ENCODE measurements at places on chromosomes 1 and 21.

DNA sequence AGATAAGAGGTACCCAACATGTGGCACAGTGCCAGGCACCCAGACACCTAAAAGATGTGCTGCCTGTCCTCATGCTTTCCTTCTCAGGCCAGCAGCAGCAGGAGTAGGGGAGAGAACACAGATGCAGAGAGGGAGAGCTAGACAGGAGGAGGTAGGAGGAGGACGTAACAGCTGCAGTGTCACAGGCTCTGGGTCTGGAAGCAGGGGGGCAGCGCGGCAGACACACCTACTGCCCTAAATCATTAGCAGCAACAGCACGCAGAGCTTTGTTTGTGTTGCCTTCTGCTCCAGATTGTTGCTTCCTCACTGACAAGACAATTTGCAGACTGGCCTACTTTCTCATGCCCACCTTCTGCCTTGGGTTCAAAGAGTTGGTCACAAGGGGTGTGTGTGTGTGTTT lies 196.7 kb upstream of the DAB1 start:
- DNase-seq, result no peak

DNA sequence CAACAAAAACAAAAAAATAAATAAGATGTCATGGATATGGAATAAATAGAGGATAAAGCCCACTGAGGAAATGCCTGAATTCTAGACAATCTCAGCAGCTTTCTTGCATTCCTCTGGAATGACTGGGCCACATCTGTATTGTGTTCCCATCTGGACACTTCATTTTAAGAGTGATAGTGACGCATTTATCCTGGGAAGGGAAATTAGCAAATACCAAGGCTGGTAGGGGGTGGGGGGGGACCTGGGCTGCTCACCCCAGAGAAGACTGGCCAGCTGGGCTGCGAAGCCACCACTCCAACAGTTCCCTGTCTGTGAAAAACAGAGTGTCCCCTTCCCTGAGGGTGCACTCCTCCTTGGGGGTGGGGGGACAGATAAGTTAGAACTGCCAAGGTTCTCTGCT lies 106.3 kb downstream of the HIVEP3 start:
- DNase-seq, result no peak

DNA sequence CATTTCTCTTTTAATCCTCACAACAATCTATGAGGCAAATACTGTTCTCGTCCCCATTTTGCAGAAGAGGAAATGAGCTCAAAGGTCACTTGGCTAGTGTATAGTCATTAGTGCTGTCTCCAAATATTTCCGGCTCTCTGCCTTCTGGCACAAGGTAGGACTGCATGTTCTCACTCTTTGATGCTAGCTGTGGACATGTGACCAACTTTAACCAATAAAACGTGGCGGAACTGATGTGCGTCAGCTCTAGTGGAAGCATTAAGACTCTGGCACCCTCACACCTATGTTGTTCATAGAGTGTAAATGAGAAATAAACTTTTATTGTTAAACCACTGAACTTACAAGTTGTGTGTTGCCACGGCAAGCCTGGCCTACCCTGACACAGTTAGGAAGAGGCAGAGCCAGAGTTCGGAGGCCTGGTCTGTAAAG lies 5.0 kb upstream of the KIF21B start:
- DNase-seq, result peak; percentile 83

DNA sequence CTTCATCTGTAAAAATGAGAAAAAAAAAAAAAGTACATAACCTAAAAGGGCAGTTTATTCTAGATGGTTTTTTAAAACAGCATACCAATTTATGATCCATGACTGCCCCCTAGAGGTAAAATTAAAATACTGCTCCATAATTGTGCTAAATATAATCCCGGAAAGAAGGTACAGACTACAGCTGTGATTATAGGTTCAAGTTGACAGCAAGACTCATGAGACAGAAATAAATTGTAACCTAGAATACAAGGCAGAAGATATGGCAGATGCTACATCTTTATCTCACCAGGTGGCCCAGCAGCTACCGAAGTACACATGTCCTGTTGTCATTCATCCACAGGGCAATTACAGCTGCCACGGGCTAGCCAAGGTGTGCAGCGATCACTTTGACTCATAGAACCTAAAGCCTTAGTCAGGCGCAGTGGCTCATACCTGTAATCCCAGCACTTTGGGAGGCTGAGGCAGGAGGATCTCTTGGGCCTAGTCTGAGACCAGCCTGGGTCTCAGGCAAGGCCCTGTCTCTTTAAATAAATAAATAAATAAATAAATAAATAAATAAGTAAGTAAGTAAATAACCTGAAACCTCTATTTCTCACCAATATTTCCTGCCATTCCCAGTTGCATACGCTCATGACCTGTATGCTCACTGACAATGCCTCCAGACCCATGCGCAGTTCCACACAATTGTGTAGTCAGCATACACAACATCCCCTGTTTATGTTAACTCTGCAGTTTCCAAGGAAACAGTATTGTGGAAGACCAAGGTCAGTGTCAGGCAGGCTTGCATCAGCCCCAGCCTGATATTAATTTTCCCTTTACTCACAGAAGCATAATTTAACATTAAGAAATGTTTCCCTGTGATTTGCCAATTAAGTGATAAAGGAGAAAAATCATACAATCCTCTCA lies 18.3 kb upstream of the PPIE start:
- DNase-seq, result peak; percentile 64

- peak; percentile 78 for DNase-seq
Observed at GRCh38 chr21:33339918-33340317, 15.1 kb downstream of the IFNAR1 start.

- no peak for DNase-seq
Observed at GRCh38 chr1:202249846-202250245, 56.2 kb downstream of the LGR6 start.

GRCh38 chr1:117466761-117467160 lies 99.5 kb downstream of the MAN1A2 start:
- DNase-seq, result no peak

DNA sequence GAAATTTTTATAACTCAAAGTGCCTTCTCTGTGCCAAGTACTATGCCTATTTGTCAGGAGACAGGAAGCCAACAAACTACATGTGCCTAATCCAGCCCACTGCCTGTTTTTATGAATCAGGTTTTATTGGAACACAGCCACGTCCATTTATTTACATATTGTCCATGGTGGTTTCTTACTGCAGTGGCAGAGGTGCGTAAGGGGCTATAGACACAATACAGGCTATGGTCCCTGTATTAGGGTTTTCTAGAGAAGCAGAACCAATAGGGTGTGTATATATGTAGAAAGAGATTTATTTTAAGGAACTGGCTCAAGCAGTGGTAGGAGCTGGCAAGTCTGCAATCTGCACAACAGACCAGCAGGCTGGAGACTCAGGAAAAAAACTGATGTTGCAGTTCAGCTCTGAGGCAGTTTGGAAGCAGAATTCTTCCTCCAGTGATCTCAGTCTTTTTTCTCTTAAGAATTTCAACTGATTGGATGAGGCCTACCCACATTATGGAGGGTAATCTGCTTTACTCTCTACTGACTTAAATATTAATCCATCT lies 15.4 kb downstream of the PPIE start:
- no peak for DNase-seq

DNA sequence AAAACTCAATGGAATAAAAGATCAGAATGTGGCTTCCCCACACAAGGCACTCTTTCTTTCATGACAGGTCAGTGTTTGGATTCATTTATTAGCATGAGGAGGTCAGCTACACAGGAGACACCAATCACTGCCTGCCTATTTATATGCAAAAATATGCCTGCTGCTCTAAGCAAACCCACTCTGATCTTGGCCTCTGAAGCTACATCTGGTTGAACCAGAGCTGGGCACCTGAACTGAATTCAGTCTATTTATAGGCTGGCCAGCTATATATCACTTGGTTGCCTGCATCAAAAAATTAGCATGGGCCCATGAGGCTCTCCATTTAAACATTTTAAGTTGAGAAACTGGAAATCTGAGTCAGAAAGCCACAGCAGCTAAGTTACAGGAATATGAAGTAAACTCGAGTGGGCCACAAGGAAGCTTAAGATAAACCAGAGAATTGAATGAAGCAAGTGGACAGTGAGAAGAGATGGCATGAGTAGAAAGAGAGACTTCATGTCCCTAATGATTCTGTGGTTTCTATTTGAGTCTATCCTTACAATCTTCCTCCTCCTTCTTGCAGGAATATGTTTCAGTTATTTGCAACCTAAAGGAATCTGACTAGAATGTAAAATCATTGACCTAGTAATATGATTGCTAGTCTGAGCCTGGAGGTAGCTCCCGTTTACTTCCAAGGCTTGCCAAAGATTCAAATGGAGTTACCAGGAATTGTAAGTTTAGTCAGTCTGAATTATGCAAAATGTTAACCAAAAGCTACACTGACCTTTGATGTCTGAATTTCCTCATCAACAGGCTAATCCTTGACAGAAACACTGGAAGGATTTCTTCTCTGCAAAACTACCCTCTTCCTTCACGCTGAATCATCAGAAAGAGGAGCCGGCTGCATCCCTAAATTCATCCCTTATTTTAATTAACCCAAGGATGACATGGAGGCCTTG lies 17.7 kb downstream of the DDAH1 start:
- no peak for DNase-seq

GRCh38 chr1:226293553-226293920 lies 15.4 kb downstream of the LIN9 start:
- DNase-seq, result no peak

DNA sequence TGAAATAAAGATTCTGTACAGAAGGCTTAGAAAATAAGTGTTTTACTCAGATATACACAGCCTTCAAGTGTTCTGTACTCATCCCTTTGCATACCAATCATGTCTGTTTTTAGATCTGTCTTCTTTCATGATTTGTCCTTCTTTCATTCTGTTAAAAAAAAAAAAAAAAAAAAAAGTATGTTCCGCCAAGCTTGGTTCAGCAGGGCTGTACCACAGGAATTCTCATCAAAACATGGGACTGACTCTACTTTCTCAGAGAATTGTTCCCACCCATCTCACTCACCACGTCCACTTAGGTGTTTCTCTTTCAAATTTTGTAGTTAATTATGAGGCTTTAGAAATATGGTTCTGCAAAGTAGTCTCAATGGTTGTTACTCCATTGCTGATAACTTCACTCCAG lies 119.0 kb downstream of the AK5 start:
- no peak for DNase-seq

DNA sequence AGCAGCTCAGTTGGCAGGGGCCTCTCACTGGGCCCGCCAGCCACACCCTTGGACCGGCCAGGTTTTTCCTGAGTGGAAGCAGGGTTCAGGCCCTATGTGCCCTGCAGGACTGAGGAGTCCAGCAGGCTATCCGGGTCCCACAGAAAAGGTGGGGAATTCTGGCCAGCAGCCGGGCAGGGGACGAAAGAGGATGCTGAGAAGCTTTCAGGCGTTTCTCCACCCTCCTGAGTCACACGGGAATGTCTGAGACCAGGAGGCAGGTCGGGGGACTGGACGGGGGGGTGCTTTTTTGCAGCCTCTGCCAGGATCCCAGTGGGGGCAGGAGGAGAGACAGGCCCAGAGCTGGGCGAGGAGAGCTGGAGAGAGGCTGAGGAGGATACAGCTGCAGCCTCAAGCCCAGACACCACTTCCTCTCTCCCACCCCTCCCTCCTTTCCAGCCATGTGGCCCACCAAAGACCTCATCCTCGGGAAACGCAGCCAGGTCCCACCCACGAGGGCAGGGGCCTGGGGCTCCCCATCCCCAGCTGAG lies 105.4 kb downstream of the SPSB1 start:
- no peak for DNase-seq

GRCh38 chr1:15835205-15835740 lies 12.2 kb upstream of the SPEN start:
- DNase-seq, result no peak

- DNase-seq, result no peak
Observed at GRCh38 chr21:25818551-25818950, 83.8 kb downstream of the GABPA start.

DNA sequence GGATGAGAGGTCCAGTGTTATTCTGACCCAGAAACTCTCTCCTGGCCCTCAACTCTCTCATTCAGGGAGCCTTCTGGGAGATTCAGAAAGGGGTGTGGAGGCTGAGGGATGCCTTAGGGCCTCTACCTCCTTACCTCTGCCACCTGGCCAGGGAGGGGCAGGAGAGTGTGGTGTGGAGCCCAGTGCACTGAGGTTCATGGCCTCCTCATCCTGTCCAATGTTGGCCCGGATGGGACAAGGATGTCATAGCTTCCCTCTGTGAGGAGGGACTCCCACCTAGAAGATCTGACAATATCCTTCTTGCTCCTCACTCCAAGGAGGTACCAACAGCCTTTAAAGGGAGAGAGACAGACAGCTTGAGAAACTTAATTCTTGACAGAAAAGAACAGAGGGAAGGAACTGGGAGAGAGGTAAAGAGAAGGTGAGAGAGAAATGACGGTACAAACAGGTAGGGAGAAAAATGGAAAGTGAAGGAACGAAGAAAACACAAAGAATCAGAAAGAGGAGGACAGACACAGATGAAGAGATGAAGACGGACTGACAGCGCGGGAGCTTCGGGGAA lies 779 bp downstream of the BEND5 start:
- no peak for DNase-seq

- no peak for DNase-seq
Observed at GRCh38 chr1:78892260-78892840, 114.2 kb downstream of the ADGRL4 start.

GRCh38 chr21:43957128-43957571 lies 55.0 kb upstream of the TRAPPC10 start:
- DNase-seq, result no peak

DNA sequence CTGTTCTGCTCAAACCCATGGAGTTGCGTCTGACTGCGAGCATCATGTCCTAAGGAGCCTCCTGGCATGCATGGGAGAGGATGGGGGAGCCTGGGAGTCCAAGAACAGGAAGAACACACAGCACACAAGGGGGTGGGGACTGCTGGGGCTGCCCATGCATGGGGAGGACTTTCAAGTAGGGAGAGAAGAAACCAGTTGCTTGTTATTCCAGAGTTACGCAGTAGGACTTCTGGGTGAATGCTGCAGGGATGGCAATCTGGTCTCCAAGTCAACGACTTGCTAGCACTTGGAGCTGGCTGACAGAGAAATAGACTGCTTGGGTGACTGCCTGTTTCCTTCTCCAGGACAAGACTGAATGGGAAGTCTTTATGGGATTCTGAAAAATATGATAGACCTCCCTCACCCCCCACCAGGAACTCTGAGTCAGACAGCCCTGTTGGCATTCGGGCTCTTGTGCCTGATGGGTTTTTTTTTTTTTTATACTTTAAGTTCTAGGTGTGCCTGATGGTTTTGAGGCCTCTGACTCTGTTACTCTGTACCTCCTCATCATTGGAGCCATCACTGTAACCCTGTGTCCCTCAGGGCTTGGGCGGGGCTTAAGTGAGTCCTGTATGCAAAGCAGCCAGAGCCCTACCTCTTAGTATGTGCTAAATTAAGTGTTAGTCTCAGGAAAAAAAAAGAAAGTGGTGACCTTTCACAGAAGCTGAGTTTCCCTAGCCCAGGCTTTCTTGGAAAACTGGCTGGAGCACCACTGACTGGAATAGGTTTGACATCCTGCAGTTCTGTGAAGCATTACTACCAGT lies 30.3 kb downstream of the MAP3K21 start:
- DNase-seq, result no peak
